ENCODE measurements at places on chromosomes 6 and 20.

- no peak overlapping the region for H3K27ac ChIP-seq
- H3K36me3 ChIP-seq, result no peaks in the 10 kb centered on the region
- H3K4me3 ChIP-seq, result no peak overlapping the region
- no peaks in the 10 kb centered on the region for H3K27me3 ChIP-seq
- H3K4me1 ChIP-seq, result no peaks in the 10 kb centered on the region
These were observed 8.5 kb upstream of the REPS1 start for GRCh38 chr6:138996524-138996923.

DNA sequence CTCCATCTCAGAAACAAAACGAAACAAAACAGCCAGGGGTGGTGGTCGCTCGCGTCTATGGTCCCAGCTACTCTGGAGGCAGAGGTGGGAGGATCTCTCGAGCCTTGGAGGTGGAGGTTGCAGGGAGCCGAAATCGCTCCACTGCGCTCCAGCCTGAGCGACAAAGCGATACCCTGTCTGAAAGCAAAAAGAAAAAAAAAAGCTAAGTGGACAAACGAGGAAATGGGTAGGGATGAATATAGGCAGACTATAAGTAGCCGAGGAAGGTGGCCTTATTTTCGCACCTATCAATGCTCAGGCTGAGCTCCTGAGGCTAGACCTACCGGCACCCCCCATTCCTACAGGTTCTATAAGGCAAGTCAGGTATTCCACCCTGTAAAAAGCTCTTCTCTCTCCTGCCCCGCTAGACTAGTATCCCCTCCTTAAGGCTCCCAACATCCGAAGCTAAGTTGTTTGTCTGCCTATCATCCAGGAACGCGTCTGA is 650 bp upstream of the CASP8AP2 start:
- no peaks in the 10 kb centered on the region for H3K36me3 ChIP-seq
- H3K4me1 ChIP-seq, result peaks cover 5% of the 10 kb centered on the region
- peak overlapping the region; percentile 81 for H3K4me3 ChIP-seq
- DNase-seq, result no peak
- peak overlapping the region; percentile 90 for H3K27ac ChIP-seq
- H3K27me3 ChIP-seq, result no peaks in the 10 kb centered on the region

- H3K27ac ChIP-seq, result no peak overlapping the region
- DNase-seq, result no peak
- no peaks in the 10 kb centered on the region for H3K4me1 ChIP-seq
- H3K4me3 ChIP-seq, result no peak overlapping the region
- H3K36me3 ChIP-seq, result no peaks in the 10 kb centered on the region
These were observed 62.6 kb downstream of the BACH2 start for GRCh38 chr6:90233994-90234393.

DNA sequence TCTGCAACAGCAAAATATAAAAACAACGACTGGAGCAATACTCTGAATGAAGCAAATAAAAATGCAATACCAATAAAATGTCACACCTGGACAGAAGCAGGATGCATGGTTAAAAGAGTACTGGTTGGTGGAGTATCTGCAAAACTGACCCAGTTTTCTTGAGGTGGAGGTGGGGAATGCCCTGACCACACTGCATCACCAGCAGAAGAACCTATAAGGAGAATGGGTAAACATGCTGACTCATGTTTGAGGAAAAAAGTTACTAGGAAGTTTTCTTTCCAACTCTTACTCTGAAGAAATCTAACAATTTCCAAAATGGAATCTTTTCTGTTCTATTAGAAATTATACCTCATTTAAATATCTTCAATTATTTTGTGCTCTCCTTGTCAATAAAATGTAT is 43.6 kb downstream of the REPS1 start:
- H3K27me3 ChIP-seq, result no peaks in the 10 kb centered on the region
- peaks cover 3% of the 10 kb centered on the region for H3K36me3 ChIP-seq
- H3K4me3 ChIP-seq, result no peak overlapping the region
- H3K27ac ChIP-seq, result no peak overlapping the region

DNA sequence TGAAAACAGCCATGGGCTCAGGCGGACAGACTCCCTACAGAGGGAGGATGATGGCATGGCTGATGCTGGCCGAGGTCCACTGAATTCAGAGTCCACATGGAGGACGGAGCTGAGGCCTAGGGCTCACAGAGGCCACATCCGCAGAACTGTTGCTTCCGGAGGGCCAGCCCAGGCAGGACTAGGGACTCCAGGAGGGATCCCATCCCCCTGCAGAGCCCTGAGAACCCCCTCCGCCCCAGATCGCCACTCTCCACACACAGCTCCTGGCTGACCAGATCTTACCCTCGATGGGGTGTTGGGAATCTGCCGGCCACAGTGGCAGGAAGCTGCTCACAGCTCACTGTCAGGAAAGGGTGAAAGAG is 399.2 kb downstream of the TAF4 start:
- no peak overlapping the region for H3K4me3 ChIP-seq
- H3K27me3 ChIP-seq, result peaks cover 3% of the 10 kb centered on the region
- no peaks in the 10 kb centered on the region for H3K36me3 ChIP-seq
- H3K27ac ChIP-seq, result no peak overlapping the region
- no peaks in the 10 kb centered on the region for H3K4me1 ChIP-seq
- DNase-seq, result no peak

- H3K36me3 ChIP-seq, result peaks cover 7% of the 10 kb centered on the region
- no peaks in the 10 kb centered on the region for H3K27me3 ChIP-seq
- peak overlapping the region; percentile 18 for H3K27ac ChIP-seq
- H3K4me1 ChIP-seq, result peaks cover 19% of the 10 kb centered on the region
- no peak overlapping the region for H3K4me3 ChIP-seq
These were observed 73.5 kb downstream of the TRAM2 start for GRCh38 chr6:52503323-52503747.

GRCh38 chr6:74161380-74161779 is 465.4 kb downstream of the CD109 start:
- no peaks in the 10 kb centered on the region for H3K36me3 ChIP-seq
- no peaks in the 10 kb centered on the region for H3K4me1 ChIP-seq
- DNase-seq, result no peak
- no peak overlapping the region for H3K27ac ChIP-seq
- H3K27me3 ChIP-seq, result no peaks in the 10 kb centered on the region

DNA sequence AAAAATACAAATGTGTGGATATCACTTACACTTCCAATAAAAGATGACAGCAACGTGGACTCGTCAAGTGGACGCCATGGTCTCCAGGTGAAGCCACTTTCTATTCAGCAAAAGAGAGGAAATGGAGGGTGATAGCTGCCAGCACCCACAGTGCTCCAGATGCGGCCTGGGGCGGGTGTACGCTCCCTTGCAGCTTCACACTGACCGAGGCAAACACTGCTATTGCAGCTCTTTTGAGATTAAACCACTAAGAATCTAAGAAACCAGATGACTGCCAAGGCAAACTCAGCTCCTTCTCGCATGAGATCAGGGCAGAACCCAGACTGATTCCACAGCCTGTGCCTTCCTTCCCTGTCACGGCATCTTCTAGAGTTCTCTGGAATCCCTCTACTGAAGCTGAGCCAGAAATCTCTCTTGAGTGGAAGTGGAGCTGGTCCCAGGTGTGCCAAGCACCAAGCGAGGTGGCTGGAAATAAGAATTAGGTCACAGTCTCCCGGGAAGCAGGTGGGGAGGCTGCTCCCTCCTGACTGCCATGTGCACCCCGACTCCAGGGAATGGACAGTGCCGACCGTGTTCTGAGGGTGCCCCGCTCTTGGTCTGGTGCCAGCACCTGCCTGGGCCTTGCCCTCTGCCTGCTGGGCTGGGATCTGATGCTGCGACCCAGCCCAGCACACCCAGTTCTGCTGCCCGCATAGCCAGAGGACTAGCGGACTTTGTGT is 90.1 kb upstream of the AFDN start:
- 0 out of 2 replicates have a peak, but pooled peaks cover 2% of the 10 kb centered on the region for H3K27me3 ChIP-seq
- no peak for DNase-seq
- H3K27ac ChIP-seq, result no peak overlapping the region
- H3K4me1 ChIP-seq, result peaks cover 4% of the 10 kb centered on the region
- no peak overlapping the region for H3K4me3 ChIP-seq
- no peaks in the 10 kb centered on the region for H3K36me3 ChIP-seq

DNA sequence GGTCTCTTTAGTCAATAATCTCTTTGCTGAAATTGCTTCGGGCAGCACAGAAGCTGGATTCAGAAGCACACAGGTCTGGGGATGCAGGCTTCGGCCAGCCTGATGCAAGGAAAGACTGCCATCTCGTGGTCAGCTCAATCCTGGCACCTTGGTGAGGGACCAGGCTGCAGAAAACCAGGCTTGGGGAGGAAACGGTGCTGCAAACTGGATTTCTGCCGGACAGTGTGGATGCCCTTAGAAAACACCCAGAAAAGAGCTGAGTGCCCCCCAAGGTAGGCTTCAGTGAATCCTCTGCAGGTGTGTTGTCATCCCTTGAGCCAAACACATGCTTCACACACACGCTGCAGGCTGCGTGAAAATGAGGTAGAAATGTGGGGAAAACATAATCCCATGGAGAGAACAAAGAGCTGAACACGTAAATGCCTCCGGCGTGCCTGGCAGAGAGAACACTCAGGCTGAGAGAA is 89.8 kb upstream of the PAX1 start:
- peak; percentile 42 for DNase-seq
- no peaks in the 10 kb centered on the region for H3K4me1 ChIP-seq
- H3K27me3 ChIP-seq, result no peaks in the 10 kb centered on the region

DNA sequence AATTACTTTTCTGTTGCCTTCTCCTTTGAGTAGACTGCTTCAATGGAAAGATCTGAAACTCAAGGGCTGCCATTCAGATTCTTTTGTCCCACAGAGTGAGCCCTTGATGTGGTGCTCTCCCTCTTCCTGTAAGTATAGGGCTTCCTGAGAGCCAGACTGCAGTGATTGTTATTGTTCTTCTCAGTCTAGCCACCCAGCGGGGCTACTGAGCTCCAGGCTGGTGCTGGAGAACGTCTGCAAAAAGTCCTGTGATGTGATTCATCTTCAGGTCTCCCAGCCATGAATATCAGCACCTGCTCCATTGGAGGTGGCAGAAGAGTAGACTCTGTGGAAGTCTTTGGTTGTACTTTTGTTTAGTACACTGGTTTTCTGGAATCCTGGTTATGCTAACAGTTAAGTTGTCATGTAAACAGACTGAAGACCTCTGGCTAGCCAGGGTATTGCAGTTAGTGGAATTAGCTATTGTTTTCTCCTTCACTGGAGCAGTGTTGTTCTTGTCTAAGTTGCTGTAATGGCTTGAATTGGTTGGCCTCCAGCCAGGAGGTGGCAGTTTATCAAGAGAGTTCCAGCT is 240.9 kb downstream of the COL12A1 start:
- H3K4me3 ChIP-seq, result no peak overlapping the region
- no peaks in the 10 kb centered on the region for H3K4me1 ChIP-seq
- H3K36me3 ChIP-seq, result no peaks in the 10 kb centered on the region
- no peak overlapping the region for H3K27ac ChIP-seq
- DNase-seq, result no peak
- no peaks in the 10 kb centered on the region for H3K27me3 ChIP-seq

All from Panc1 (cell line).